Chondrocyte (in vitro differentiated cells): ENCODE measurements at places on chromosomes 3 and 15. TPM values are rescaled to one million over a fixed set of nuclear protein-coding genes. Genes with fewer than 3 reads are reported as not detected.

DNA sequence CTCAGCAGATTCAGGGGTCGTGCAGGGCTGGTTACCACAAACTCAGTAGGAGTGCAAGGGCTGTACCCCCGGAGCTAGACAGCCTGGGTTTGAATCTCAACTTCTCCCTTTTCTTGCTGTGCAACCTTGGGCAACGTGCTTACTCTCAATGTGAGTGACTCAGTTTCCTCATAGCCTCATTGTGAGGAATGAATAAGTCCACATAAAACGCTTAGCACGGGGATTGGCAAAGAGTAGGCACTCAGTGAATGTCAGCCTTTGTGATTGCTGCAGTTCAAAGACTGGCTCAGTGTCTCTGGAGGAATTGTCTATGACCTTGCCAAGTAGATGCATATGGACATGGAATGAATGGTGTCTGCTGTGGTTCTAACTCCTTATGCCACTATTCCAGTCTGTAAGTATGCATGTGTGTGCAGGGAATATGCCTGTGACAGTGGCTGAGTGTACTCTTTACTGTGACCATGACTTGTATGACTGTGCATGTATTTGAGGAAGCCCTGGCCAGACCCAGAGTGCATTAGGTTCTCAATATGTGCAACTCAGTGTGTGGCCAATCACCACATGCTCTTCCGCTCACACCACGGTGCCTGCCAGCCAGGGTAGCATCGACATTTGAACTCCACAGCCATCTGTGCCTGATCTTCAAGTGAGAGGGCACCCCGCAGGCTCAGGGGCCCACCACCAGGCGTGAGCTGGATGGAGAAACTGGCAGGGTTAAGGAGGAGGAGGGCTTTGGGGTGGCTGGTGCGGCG, 900 bp upstream of the HYAL3 start:
- DNase-seq = no peak

GRCh38 chr3:54918516-54918915, 9.3 kb downstream of the LRTM1 start:
- DNase-seq = no peak

- DNase-seq = no peak
These were observed 1257.1 kb downstream of the NSUN3 start for GRCh38 chr3:95319921-95320494.

DNA sequence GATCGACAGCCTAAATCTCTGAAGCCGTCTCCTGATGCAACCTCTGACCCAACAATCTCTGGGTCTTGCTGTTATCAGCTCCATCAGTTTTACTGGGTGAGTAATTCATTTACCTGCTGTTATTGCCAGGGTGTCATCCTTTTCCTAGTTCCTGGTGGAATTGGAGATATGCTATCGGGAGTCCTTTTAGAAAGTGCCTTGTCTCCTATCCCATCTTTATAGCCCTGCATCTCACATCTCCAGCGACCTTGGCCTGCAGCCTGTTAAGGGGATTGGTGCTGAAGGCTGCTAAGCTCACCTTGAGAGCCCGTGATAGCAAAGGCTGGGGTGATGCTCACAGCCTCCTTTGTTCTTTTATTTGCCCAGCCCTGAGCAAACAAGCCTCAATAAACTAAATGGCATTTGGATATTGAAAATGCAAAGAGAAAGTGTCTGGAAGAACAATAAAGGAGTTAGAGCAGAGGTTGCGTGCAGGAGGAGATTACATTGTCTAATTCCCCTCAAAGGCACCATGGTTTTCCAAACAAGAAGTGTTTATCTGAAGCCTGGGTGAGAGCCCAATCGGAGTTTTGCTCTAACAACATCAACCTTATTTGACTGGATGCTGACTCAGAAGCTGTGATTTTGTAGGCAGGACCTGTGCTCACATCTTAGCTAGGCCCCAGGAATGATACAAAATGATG, 101.8 kb downstream of the RPLP1 start:
- no peak for DNase-seq

GRCh38 chr15:82533801-82534200, 6.5 kb downstream of the RPS17 start:
- DNase-seq = no peak

- no peak for DNase-seq
These were observed 8.4 kb downstream of the GOLM2 start for GRCh38 chr15:44296625-44297524.

GRCh38 chr3:152388631-152389030, 119.9 kb downstream of the MBNL1 start:
- DNase-seq = no peak

- DNase-seq = no peak
These were observed 73.0 kb downstream of the SCN10A start for GRCh38 chr3:38743043-38743442.

DNA sequence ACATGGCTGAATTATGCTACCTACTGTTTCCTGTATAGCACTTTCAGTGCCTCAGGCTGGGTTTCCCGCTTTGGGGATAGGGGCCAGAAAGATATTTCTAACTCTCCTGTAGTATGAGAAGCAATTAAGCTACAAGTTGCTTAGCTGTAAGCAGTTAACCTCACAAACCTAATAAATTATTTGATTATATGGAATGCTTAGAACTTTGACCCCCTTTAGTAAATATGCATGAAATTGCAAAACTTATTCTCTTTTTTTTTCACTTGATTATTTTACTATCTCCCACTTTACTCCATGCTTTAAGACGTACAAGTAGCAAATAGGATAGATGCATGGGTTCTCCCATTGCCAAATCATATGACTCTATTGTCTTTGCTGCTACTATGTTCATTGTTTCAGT, 27.5 kb upstream of the CHMP2B start:
- no peak for DNase-seq

- no peak for DNase-seq
These were observed 156.7 kb downstream of the ANO10 start for GRCh38 chr3:43465109-43465508.

DNA sequence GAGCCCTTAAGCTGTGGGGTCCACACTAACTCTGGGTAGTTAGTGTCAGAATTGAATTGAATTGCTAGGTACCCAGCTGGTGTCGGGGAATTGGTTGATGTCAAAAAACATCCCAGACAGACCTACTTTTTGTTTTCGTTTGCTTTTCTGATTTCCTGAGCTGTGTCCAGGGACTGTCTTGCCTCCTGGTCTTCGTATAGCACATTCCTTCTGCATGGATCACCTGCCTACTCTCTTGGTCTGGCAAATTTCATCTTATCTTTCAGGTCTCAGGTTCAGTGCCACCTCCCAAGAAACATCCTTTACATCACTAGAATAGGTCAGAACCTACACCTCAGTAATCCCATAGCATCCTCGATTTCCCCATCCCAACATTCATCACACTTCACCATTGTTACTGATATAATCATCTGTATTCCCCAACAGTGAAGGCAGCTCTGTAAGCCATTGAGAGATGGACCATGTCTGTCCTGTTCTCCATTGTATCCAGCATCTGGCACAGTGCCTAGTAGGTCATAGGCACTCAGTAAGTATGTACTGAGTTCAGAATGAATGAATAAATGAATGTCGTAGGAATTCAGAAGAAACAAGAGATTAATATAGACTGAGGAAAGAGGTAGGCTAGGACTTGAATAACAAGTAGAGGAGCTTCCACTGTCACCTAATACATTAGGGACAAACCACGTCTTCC, 81.2 kb downstream of the ANP32A start:
- DNase-seq = no peak

- no peak for DNase-seq
These were observed 244.2 kb downstream of the TLE3 start for GRCh38 chr15:69853544-69853951.

DNA sequence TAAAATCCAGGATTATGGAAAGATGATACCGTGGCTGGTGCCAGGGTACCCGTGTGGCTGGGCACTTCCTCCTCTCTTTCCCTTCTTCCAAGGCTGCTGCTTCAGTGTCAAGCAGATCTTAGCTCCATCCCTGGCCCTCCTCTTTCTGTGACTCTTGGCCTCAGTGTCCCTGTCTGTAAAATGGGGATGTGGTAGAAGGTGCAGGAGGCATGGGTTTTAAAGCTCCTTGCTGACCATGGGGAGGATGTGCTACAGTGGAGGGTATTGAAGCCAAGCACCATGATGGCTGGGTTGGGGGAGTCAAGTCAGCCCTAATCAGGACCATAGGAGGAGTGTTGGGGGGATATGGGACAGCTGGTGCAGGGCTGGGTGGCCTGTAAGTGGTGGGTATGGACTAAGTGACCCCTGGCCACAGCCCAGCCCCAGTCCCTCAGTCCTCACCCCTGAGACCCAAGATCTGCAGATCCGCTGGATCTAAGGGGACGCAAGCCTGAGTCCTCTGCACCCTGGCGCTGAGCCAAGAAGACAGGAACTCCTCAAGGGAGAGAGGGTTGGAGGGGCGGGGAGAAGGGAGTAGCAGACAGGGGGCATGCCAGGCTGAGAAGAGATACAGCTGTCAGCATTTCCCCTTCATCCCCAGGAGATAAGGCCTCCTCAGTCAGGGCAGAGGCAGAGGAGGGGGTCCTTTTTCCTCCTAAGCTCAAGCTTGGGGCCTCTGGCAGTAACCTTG, 12.0 kb downstream of the PTH1R start:
- DNase-seq = no peak

- DNase-seq = no peak
These were observed 1308.2 kb upstream of the EPHA6 start for GRCh38 chr3:95506174-95506573.

GRCh38 chr3:126129398-126129891, 45.5 kb upstream of the SLC41A3 start:
- peak; percentile 88 for DNase-seq

GRCh38 chr15:60340207-60340921, 57.4 kb downstream of the ANXA2 start:
- no peak for DNase-seq

DNA sequence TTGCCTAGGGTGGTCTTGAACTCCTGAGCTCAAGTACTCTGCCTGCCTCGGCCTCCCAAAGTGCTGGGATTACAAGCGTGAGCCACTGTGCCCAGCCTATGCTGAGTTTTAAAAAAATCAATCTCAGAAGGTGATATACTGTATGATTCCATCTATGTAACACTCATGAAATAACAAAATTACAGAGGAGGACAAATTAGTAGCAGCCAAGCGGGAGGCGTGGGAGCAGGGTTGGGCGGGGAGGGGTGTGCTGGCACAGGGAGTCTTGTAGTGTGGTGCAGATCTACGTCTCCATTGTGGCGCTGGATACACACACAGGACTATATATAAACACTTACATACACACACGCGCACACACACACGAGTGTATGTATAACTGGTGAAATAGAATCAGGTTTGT, 80.6 kb upstream of the LINGO1 start:
- DNase-seq = no peak

GRCh38 chr3:34260271-34261000, 462.0 kb downstream of the PDCD6IP start:
- no peak for DNase-seq

DNA sequence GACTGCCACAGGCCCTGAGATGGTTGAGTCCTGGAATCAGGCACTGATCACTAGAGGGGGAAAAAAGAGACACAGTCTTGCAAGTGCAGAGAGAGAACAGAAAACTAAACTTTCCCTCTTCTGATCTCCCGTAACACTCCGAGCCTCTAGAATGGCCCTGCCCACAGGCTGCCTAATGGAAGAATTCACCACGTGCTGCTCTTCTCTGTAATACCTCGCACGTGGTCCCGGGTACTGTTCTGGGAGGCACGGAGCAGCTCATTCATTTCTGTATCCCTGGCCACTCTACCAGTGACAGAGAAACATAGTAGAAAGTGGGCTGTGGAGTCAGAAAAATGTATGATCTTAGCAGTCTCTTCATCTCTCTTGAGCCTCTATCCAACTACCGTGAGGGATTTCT, 30.4 kb downstream of the VGLL4 start:
- DNase-seq = no peak

GRCh38 chr15:31100738-31101137, 787 bp downstream of the TRPM1 start:
- DNase-seq = no peak

DNA sequence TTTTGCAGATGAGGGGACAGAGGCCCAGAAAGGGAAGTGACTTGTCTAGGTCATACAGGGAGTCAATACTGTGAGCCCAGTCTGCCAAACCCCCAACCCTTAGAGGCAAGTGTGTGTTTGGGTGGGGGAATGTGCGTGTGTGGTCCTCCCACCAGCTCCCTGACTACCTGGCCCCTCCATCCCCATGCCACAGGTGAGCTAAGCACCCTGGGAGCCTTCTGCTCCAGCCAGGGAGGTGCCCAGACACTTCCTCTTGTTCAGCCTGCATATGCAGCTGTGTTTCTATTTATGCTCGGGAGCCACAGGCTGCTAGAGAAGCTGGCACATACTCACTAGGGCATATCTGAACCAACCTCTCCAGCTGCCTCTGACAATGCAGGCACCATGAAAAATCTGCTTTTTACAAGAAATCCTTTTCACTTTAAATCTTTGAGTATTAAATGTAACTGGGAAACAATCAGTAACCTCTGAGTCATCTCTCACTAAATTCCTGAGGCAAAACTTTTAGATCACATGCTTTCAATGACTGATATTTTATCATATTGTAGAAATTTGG, 20.7 kb downstream of the TBC1D2B start:
- no peak for DNase-seq

- no peak for DNase-seq
These were observed 134.4 kb upstream of the SKOR1 start for GRCh38 chr15:67690936-67691335.

GRCh38 chr3:115040673-115041286, 106.3 kb downstream of the ZBTB20 start:
- no peak for DNase-seq

GRCh38 chr15:33163816-33164215, 30.7 kb downstream of the FMN1 start:
- DNase-seq = no peak

DNA sequence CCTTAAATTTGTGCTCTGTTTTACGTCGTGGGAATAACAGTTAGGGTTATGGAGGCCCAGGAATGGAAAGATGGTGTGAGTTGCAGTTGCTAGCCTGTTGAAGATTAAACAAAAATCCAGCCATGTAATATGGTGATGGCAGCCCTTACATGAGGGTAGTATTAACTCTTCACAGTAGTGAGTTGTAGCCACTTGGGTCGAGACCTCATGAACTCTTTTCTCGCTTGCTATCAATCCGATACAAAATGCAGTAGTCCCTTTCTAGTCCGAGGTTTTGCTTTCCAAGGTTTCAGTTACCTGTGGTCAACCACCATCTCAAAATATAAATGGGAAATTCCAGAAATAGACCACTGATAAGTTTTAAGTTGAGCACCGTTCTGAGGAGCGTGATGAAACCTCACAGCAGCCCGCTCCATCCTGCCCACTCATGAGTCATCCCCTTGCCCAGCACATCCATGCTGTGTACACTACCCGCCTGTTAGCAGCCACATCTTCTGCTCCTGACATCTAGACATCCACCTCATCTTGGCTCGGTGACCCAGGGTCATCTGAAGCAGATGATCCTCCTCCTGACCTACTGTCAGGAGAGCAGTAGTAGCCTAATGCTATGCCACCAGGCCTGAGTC, 177.9 kb downstream of the CDIN1 start:
- DNase-seq = no peak

- no peak for DNase-seq
These were observed 261.1 kb downstream of the MEX3B start for GRCh38 chr15:81784751-81785150.

- no peak for DNase-seq
These were observed 384.3 kb downstream of the ROBO1 start for GRCh38 chr3:79383402-79384012.

CCDC50 gene
- total RNA-seq = 54.5 to 63.9 TPM (median 55.9 TPM) in 3 replicates

HTR3C gene
- not detected in 3 replicates for total RNA-seq

LMCD1 gene
- 260 to 268 TPM (median 263 TPM) in 3 replicates for total RNA-seq

CD200 gene
- total RNA-seq = 1.7 to 1.8 TPM in 2 of 3 replicates, not detected in the other

KCNH8 gene
- not detected in 3 replicates for total RNA-seq

ZNF860 gene
- 1.5 to 2.4 TPM (median 2.0 TPM) in 3 replicates for total RNA-seq

CDC25A gene
- total RNA-seq = 2.6 to 7.0 TPM (median 2.7 TPM) in 3 replicates

FBXO40 gene
- total RNA-seq = 0.08 TPM in 1 of 3 replicates, not detected in the others

ZNF620 gene
- total RNA-seq = 1.1 to 2.3 TPM (median 2.0 TPM) in 3 replicates

NEO1 gene
- total RNA-seq = 40.9 to 50.0 TPM (median 42.1 TPM) in 3 replicates

STRA6 gene
- 4.9 to 12.7 TPM (median 5.4 TPM) in 3 replicates for total RNA-seq

SEMA3F gene
- total RNA-seq = 18.7 to 37.5 TPM (median 36.7 TPM) in 3 replicates
